Progenitor cell of endocrine pancreas (in vitro differentiated cells): ENCODE measurements at places on chromosomes 1 and 21. TPM values are rescaled to one million over a fixed set of nuclear protein-coding genes. Genes with fewer than 3 reads are reported as not detected.

- no peak overlapping the region for H3K27ac ChIP-seq
- H3K4me3 ChIP-seq: no peak overlapping the region
- H3K36me3 ChIP-seq: peaks cover 4% of the 10 kb centered on the region
- peaks cover 22% of the 10 kb centered on the region for H3K4me1 ChIP-seq
- DNase-seq: no peak
Measured at GRCh38 chr1:15882665-15883064, 35.2 kb downstream of the SPEN start.

TSPEAR gene
- not detected in 2 replicates for total RNA-seq

GRCh38 chr1:159187033-159187432 is 15.6 kb downstream of the CADM3 start:
- no peak overlapping the region for H3K27ac ChIP-seq
- DNase-seq: no peak
- peaks cover 9% of the 10 kb centered on the region for H3K27me3 ChIP-seq
- no peaks in the 10 kb centered on the region for H3K36me3 ChIP-seq
- H3K4me3 ChIP-seq: peak overlapping the region; percentile 80

DNA sequence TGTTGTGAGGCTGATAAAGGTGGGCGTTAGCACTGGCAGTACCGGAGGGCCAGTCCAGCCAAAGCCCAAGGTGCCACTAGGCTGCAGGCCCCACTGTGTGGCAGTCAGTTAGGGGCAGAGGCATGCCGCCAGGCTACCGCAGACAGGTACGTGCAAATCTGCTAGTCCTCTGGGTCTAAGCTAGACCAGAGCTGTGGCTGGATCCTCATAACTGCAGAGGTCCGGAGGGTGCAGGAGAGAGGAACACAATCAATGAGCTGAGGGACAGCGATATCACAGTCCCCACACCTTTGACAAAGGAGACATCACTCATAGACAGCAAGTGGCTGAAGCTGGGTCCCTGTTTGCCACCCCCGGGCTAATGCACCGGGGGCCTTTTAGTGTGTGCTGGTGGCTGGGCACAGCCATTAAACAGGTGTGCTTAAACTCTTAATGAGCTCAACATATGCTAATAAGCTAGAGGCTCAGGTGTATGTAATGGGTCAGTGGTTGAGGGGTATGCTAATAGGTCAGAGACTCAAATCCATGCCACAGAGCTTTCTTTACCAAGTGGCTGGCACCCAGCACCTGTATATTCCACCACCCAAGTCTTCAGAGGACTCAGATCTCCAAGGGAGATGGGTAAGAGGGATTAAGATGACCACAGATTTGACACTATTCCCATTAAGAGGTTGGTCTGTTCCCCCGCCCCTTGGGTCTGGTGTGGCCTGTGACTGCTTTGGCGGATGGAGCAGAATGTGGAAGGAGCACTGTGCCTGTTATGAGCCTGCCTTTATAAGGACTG is 82.0 kb downstream of the GLIS1 start:
- H3K36me3 ChIP-seq: no peaks in the 10 kb centered on the region
- peaks cover 4% of the 10 kb centered on the region for H3K4me1 ChIP-seq
- DNase-seq: no peak
- peaks cover 42% of the 10 kb centered on the region for H3K27me3 ChIP-seq

TP53BP2 gene
- total RNA-seq: 57.9 and 59.2 TPM in 2 replicates

DNA sequence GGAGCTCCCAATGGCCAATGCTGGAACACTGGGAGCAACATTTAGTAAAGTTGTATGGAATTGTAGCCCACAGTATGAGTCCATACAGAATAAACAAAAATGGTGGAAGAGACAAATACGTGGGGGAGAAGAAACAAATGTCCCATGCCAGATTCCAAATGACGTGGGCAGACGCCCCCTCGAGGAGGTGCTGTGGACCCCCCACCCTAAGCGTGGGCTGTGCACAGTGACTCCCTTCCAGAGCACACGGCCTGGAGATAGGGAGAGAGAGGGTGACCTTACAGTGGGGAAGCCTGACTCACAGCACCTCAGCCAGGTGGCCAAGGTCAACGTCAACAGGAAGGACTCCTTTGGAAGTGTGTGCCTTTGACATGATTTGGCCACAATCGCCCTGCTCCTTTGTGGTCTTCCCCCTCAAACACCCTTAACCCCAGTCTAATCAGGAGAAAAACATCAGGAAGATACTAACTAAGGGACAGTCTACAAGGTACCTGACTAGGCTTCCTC is 13.7 kb upstream of the PDE9A start:
- no peaks in the 10 kb centered on the region for H3K36me3 ChIP-seq
- no peak overlapping the region for H3K4me3 ChIP-seq
- no peak for DNase-seq
- peaks cover 24% of the 10 kb centered on the region for H3K4me1 ChIP-seq
- peaks cover 16% of the 10 kb centered on the region for H3K27me3 ChIP-seq

SLC44A3 gene
- total RNA-seq: 70.4 and 75.4 TPM in 2 replicates

ENTREP3 gene
- 58.4 and 59.0 TPM in 2 replicates for total RNA-seq

GRCh38 chr1:30125021-30125820 is 598.2 kb downstream of the MATN1 start:
- H3K27ac ChIP-seq: no peak overlapping the region
- H3K4me3 ChIP-seq: no peak overlapping the region
- H3K36me3 ChIP-seq: no peaks in the 10 kb centered on the region

GRCh38 chr1:39196244-39197215 is 8.0 kb upstream of the MACF1 start:
- no peak for DNase-seq
- H3K4me1 ChIP-seq: peaks cover 9% of the 10 kb centered on the region
- peaks cover 2% of the 10 kb centered on the region for H3K36me3 ChIP-seq
- H3K27ac ChIP-seq: no peak overlapping the region

DNA sequence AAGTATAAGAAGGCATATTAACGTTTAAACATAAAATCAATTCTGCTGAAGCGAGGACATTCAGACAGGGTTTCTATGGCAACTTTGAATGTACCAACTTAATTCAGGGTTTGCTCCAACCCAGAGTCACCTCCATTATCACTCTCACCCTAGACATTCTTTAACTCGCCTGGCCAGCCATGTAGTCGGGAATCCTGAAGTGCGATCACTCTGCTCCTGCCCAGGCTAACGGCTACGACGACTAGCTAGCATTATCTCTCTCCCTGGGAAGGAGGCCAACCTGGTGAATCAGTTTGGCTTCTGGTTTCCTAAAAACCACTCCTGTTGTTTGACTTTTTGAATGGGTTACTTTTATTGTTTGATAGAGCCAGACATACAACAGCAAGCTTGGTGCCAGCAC is 38.9 kb upstream of the ZBTB18 start:
- peaks cover 15% of the 10 kb centered on the region for H3K27me3 ChIP-seq
- DNase-seq: no peak
- H3K36me3 ChIP-seq: no peaks in the 10 kb centered on the region
- H3K4me3 ChIP-seq: no peak overlapping the region
- H3K27ac ChIP-seq: no peak overlapping the region

GRCh38 chr1:152244576-152245273 is 20.7 kb upstream of the HRNR start:
- no peak for DNase-seq
- H3K27me3 ChIP-seq: no peaks in the 10 kb centered on the region
- H3K36me3 ChIP-seq: no peaks in the 10 kb centered on the region

DNA sequence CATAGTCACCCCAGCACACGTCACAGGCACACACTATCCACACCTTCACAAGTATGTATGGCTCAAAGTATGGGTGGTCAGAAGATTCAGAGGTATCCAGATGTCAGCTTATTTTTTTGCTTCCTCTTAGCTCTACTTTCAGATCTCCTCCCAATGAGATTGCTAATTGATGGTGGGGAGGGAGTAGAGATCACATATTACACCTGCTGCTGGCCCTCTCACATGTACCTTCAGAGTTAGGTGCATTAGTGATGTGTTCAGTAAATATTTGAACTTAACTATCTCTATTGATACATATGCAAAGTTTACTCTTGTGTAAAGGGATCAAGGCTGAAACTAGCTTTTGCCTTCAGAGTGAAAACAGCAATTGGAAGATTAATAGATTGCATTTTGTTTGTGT is 262.6 kb downstream of the PCP4 start:
- H3K36me3 ChIP-seq: peaks cover 4% of the 10 kb centered on the region
- H3K4me1 ChIP-seq: peaks cover 9% of the 10 kb centered on the region
- no peak overlapping the region for H3K4me3 ChIP-seq

GRCh38 chr21:25457946-25458345 is 149.3 kb downstream of the MRPL39 start:
- no peak overlapping the region for H3K4me3 ChIP-seq
- H3K27ac ChIP-seq: no peak overlapping the region
- DNase-seq: no peak
- H3K4me1 ChIP-seq: no peaks in the 10 kb centered on the region
- H3K27me3 ChIP-seq: no peaks in the 10 kb centered on the region

MMP23B gene
- total RNA-seq: 4.4 and 5.3 TPM in 2 replicates

SPRR2G gene
- total RNA-seq: not detected in 2 replicates

- H3K36me3 ChIP-seq: no peaks in the 10 kb centered on the region
- H3K4me1 ChIP-seq: peaks cover 3% of the 10 kb centered on the region
- no peaks in the 10 kb centered on the region for H3K27me3 ChIP-seq
- no peak overlapping the region for H3K4me3 ChIP-seq
Measured at GRCh38 chr1:235838021-235838420, 28.7 kb downstream of the LYST start.

- DNase-seq: no peak
- H3K4me1 ChIP-seq: peaks cover 18% of the 10 kb centered on the region
- H3K4me3 ChIP-seq: no peak overlapping the region
- no peaks in the 10 kb centered on the region for H3K27me3 ChIP-seq
- peaks cover 17% of the 10 kb centered on the region for H3K36me3 ChIP-seq
Measured at GRCh38 chr1:202577381-202577780, 132.9 kb downstream of the SYT2 start.

CRYAA gene
- not detected in 2 replicates for total RNA-seq

DNA sequence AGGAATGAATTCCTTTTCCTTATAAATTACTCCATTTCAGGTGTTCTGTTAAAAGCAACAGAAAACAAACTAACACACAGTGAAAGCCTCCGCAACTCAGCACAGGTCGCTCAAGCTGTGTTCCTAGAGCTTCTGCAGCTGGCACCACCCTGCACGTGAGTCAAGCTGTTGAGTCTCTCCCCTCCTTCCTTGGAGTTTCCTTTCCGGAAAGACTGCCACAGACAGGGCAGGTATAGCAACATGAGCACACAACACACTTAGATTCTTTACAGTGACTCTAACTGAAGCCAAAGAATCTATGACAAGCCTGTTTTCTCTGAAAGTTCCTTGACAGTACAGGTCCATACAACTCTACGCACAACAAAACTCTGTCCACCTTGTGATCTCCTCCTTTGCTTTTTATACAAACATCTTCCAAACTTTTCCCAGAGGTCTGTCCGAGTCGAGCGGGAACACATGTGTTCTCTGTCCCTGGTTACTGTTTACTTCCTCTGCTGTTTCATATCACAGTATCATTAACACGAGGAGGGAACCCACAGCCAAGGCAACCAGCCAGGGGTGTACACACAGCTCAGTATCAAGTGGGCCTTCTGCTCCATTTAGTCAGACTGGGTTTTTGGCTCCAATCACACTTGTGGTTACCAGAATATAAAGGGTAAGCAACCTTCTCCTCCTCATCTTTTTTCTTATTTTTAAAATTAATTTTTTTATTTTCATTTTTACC is 38.7 kb upstream of the DESI2 start:
- peaks cover 7% of the 10 kb centered on the region for H3K4me1 ChIP-seq
- no peaks in the 10 kb centered on the region for H3K27me3 ChIP-seq
- H3K4me3 ChIP-seq: no peak overlapping the region

DNA sequence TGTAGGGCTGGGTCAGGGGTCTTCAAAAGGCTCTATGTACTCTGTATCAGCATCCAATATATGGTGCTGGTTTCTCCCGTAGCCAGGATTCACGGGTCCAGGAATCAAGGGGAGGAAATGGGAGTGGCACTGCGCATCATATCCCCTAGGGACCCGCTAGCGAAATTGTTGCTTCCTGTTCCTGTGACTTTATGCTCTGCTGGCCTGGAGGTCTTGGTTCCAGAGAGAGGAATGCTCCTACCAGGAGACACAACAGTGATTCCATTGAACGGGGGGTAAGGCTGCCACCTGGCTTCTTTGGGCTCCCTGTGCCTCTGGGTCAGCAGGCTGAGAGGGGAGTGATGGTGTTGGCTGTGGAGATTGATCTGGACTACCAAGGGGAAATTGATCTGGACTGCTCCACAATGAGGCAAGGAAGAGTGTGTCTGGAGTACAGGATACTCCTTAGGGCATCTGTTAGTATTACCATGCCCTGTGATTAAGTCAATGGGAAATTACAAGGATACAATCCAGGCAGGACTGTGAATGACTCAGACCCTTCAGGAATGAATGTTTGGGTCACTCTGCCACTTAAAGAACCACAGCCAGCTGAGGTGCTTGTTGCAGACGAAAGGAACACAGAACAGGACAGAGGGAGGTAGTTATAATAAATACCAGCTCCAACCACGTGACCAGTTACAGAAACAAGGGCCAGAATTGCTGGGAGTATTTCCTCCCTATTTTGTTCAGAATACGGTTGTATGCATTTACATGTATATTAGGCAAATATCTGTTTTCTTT is 10.2 kb downstream of the SPSB1 start:
- H3K4me3 ChIP-seq: no peak overlapping the region
- no peaks in the 10 kb centered on the region for H3K27me3 ChIP-seq
- no peak for DNase-seq
- peaks cover 3% of the 10 kb centered on the region for H3K36me3 ChIP-seq
- H3K27ac ChIP-seq: no peak overlapping the region
